BJ (cell line): ENCODE measurements at places on chromosomes 7 and 10.

GRCh38 chr10:36380538-36380937, 738.4 kb upstream of the FZD8 start:
- no peak for DNase-seq

DNA sequence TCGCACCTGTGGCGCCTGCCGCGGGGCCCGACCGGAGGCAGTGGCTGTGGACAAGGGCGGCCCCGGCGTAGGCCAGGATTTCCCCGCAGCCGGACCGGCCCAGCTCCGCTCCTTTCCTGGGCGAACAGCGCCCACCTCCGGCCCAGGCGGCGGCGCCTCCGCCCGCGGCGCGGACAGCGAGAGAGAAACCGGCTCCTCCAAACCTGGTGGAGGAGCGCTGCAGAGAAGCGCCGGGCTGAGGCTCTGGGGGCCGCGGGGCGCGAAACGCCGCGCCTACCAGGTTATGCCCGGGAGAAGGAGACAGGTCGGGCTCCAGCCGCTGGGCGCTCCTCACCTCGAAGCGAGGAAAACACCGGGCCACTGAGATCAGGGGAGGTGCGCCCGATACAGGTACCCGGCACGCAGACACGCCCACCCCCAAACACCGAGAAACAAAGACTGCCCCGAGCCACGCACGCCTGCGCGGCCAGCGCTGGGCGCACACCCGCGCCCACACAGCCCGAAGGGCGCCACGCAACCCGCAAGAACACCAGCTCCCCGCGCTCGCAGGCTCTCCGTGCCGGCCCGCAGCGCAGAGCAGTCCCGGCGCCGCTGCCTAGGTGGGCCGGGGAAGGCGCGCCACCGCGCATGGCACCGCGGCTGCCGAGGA, 3.3 kb downstream of the GRID1 start:
- no peak for DNase-seq

DNA sequence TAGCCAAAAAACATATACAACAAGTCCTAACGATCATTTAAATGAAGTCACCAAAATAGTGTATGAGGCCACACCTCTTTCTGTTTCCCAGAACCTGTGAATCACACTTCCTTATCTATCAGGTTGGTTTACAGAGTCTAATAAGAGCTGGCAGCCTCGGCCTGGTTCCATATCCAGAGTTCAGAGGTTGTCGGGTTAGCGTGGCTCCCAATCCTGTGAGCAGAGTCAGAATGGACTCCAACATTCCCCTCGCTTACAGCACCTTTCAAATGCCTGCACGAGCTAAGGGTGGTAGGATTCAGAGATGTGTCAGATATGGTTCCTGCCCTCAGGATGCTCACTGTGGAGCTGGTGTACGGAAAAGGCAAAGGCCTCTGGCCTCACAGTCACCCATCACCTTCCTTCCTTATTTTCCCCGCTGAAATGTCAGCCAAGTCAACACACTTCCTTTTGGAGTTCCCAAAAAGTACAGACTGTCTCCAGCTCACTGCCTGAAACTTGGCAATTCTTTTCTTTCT, 6.0 kb downstream of the IL15RA start:
- no peak for DNase-seq

GRCh38 chr10:97336942-97337831, 2.7 kb upstream of the FRAT2 start:
- no peak for DNase-seq

DNA sequence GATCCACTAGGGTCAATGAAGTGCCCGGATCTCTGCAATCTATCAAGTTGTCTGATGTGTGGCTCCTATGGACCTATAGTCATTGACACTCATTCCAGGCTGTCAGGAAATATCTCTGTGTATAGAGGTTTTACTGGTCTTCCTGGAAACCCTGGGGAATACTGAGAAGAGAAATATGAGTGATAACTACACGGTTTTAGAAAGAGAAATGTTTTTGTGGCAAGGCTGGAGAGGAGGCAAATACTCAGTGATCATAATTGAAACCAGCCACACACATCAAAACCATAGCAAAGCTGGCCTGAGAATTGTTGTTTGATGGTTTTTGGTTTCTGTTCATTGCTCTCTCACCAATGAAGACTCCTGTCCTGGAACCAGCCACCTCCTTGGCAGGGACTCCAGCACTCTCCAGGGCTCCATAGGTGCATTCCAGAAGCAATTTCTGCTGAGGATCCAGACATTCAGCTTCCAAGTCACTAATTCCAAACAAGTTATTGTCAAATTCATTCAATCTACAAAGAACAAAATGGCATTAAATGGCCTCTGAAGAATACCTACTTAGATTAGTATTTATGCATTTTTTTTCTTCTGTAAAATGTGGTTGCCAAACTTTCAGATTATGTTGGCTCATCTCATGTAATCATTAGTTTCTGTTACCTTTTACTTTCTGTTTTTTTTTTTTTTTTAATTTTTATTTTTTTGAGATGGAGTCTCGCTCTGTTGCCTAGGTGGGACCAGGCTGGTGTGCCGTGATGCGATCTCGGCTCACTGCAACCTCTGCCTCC, 108.6 kb upstream of the ABI1 start:
- no peak for DNase-seq

GRCh38 chr7:57407125-57407524, 42.9 kb upstream of the ZNF716 start:
- no peak for DNase-seq

DNA sequence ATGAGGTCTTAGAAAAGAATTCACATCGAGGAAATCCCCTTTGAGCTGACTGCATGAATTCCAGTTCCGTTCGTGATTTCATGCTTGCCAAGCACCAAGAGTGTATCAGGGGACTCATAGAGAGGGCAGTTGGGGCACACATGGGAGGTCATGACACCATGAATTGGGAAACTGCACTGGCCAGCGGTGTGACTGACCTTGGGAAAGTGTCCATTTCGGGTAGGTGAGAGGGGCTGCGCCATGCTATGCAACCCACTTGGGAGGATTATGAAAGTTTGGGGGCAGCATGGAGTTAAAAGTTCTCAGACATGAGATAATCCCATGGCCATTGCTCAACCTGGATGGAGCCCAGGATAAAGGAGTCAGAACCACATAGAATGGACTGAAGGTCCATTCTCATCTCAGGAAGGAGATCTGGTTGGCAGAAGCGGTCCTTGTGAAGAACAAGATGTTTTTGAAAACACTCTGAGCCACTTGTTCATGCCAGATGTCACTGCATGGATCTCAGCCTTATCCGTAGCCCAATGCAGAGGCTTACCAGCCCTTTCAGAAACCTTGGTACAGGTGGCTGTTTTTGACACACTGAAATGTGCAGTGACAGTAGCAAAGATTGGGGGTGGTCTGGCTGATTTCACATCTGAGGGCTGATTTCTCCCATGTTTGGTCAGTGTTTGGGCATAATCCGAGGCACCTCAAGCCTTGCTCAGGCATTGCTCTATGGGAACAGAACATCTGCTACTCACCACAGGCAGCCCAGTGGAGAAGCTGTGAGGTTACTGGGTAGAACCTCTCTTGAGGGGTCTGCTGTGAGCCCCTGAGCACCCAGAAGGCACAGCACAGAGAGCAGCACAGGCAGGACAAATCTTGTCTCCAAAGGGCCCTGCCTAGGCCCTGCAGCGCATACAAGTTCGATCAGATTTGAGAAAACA, 252.3 kb downstream of the CXCL12 start:
- DNase-seq, result no peak

DNA sequence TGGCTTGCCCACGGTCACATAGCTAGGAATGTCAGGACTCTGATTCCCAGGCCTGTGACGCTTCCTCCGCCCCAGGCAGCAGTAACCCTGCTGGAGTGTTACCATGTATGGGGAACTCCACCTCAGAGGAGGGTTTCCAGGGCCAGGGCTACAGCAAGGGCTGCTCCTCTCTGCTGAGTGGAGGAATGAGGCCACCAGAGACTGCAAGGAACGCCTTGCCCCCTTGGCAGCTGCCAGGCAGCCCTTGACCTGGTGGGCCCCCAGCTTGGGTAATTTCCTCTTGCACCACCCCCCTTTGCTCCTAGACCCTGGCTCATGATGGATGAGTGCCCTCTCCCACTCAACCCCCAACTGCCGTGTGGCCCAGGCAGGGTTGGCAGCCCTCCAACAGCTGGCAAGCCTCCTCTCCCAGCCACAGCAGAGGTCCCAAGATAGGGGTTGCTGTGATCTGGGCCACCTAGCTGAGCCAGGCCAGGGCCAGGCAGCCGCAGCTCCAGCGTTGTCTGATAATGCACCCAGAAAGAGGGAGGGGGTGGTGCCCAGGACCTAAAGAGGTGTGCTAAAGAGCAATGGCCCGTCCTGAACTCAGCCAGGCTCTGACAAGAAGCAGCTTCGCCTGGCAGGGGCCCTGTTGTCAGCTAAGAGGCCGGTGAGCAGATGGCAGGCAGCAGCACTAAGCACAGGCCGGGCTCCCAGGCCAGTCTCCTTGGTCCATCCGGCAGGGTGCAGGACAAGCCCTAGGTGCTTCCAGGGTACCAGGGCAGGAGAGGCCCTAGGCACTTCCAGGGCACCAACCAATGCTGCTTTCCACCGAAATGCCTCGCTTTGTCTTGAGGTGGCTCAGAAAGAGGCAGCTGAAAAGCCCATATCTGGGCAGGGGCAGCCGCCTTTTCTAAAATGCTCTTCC, 35.4 kb downstream of the DRGX start:
- DNase-seq, result no peak

- DNase-seq, result no peak
Observed at GRCh38 chr7:42991913-42992591, 59.9 kb downstream of the MRPL32 start.

GRCh38 chr10:124450012-124450782, at the start of gene NKX1-2:
TSS of gene NKX1-2 (minus strand) at chr10:124450035. CDS start at chr10:124449943, 92 bp downstream.
- no peak for DNase-seq

- no peak for DNase-seq
Observed at GRCh38 chr10:43851030-43851429, 202.3 kb upstream of the ZNF32 start.

GRCh38 chr10:101704331-101704730, 9.4 kb upstream of the FBXW4 start:
- no peak for DNase-seq

- DNase-seq, result no peak
Observed at GRCh38 chr10:85614566-85614965, 752.0 kb downstream of the GRID1 start.

DNA sequence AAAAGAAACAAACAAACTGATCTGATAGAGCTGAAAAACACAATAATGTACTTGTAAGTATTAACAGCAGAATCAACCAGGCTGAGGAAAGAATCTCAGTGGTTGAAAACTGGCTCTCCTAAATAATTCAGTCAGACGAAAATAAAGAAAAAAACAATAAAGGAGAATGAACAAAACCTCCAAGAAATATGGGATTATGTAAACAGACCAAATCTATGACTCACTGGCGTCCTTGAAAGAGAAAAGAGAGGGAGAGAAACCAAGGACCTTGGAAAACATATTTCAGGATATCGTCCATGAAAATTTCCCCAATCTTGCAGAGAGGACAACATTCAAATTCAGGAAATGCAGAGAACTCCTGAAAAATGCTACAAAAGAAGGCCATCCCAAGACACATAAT, 62.9 kb downstream of the FBXL13 start:
- no peak for DNase-seq

DNA sequence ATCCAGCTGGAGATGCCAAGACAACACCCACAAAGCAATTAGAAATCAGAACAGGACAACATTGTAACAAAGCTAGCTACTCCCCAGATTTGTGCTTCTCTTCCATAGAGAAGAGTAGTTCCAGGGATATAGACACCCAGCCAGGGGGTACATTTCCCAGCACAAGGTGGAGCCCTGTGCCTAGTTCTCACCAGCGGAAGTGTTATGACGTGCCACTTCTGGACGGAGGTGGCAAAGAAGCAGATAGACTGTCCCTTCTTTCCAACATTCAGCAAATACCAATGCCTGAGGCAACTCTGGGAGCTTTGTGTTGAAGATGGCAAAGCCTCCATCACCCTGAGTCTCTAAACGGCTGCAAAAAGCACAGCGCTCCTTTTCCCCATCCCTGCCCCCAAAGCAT, 23.4 kb upstream of the GSAP start:
- DNase-seq, result no peak

- DNase-seq, result no peak
Observed at GRCh38 chr10:77251297-77252013, 386.2 kb downstream of the KCNMA1 start.

DNA sequence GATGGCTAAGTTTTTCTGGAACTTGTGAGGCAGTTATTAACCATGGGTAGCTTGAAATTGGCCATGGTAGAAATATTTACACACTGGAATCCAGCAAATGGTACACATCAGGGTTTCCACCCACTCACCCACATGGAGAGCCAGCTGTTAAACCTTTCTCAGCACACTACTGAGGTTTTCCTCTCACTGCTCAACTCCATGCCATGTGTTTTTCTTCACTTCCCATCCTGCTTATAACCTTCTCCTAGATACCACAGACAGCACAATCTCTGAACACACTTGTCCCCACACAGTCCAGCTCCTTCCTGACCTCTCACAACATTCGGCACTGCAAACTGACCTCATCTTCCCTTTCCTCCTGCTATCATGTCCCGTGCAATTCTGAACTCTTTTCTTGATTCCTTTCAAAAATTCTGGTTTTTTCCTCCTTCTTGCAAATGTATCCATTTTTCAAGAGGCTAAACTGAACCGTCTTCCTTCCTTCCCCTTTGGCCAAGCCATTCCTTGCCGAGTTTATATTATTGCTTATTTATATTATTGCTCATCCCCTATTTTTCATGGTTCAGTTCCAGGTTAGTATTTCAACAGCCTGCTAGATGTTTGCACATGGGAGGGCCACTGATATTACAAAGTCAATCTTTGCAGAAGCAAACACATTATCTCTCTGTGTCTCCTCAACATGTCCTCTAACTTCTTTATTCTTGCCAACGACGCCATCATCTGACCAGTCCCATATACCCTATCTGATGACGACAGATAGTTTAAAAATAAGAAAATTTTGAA, 606.4 kb downstream of the SORCS1 start:
- DNase-seq, result no peak

DNA sequence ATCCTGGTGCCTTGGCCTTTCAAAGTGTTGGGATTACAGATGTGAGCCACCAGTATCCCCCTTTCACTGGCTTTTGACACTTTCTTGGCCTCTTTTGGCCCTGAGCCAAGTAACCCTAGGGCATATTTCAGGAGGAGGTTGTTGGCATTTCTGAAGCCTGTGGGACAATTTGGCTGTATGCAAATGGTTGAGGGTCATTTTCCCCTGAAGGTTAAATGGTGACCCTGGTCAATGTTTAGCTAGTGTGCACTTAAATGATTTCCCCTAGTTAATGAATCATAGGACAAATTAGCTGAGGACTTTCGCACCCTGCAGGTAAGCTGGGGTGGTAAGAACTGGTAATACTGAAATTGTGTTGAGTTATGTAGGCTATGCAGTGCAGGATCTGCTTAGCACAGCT, 660.5 kb downstream of the LRMDA start:
- no peak for DNase-seq
